ENCODE measurements at places on chromosomes 6 and 20.
A peak's percentile ranks its signal among the peaks of the same experiment; 100 is the strongest.

DNA sequence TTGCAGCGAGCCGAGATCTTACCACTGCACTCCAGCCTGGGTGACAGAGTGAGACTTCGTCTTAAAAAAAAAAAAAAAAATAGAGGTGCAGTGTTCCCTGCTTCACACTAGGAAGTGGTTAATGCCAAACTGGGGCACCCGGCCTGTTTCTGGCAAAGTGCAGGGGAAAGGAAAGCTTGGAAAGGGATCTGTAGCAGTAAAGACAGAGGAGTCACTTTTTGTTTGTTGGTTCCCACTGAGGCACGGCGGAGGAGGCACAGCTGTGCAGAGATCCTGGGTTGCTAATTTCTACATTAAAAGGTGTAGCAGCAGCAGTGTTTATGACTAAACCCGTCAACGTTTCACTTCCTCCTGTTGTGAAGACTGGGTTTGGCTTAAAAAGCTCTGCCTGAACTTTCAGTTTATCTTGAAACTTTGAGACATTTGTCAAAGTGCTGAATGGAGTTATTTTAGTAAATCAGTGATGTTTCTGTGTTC lies 125.6 kb downstream of the CARMIL1 start:
- no peak for DNase-seq

DNA sequence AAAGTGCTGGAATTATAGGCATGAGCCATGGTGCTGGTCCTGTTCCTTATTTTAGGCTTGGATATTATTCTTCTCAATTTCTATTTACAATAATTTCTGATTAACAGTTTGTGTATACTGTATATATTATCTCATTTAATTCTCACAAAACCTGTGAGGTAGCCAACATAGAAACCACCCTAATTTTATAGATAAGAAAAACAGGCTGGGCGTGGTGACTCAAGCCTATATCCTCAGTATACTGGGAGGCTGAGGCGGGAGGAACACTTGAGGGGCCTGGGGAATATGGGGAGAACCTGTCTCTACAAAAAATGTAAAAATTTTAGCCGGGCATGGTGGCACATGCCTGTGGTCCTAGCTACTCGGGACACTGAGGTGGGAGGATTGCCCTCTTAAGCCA lies 3.8 kb upstream of the AFG1L start:
- no peak for DNase-seq

DNA sequence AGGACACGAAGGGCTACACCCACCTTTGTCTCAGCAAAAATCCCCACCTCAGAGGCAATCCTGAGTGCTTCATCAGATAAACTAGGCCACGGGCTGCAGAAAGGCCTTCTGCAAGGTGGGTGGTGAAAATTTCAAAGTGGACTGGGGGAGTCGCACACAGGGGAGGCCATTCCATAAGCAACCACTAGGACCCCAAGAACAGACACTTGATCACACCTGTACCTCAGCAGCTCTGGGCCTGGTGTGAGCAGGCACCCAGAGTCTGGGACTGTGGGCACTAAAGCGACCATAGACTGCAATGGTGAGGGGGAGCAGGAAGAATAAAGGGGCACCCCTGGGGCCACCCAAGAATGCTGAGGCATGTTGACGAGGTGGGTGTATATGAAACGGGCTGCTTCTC lies 52.6 kb downstream of the SERAC1 start:
- DNase-seq = no peak

DNA sequence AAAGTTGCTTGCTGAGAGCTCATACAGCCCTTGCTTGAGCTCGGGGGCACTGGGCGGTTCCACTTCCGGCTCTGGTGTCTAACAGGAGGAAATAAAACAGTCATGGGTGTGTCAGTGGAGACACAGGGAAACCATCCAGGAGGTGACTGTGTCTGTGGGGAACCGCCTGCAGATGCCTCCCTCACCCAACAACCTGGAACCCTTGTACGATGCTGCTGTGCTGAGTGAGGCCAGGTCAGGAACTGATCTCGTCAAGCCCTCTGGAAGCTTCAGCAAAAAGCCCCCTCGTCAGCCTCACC lies 15.5 kb downstream of the TXNDC5 start:
- DNase-seq = no peak

GRCh38 chr6:148491638-148492251 lies 149.1 kb downstream of the SASH1 start:
- no peak for DNase-seq

DNA sequence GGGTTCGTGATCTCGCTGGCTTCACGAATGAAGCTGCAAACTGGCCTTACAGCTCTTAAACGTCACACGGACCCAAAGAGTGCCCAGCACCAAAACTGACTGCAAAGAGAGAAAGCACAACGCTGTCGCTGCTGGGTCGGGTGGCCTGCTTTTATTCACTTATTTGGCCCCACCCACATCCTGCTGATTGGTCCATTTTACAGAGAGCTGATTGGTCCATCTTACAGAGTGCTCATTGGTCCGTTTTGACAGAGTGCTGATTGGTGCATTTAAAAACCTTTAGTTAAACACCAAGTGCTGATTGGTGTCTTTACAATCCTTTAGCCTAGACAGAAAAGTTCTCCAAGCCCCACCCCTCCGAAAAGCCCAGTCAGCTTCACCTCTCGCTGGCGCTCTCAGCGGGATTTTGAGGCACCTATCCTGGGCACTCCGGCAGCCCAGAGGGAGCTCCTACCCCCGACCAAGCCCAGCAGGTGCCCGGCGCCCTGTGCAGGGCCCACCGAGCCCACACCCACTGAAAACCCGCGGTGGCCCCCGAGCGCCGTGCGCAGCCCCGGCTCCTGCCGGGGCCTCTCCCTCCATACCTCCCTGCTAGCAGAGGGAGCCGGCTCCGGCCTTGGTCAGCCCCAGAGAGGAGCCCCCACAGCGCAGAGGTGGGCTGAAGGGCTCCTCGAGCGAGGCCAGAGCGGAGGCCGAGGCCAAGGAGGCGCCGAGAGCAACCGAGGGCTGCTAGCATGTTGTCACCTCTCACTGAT lies 40.0 kb upstream of the SMAP1 start:
- no peak for DNase-seq

DNA sequence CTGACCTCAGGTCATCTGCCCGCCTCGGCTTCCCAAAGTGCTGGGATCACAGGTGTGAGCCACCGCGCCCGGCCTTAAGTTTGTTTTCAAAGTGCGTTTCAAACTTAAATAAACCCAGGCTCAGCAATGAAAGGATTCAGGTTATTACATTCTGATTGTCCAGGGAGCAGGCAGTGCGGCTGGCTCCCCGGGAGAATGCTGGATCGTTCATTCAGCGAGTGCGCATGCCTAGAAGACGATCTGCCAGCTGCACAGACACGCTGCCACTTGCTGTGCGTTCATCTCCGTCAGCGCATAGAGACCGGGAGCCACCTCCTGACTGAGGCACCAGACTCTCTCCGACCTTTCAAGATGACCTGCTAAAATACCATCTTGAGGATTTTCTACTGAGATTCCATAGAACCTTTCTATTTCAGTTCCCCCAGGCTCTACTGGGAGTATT lies 163.9 kb upstream of the ZNF217 start:
- no peak for DNase-seq

GRCh38 chr6:35091346-35092083 lies 49.6 kb downstream of the TCP11 start:
- no peak for DNase-seq

DNA sequence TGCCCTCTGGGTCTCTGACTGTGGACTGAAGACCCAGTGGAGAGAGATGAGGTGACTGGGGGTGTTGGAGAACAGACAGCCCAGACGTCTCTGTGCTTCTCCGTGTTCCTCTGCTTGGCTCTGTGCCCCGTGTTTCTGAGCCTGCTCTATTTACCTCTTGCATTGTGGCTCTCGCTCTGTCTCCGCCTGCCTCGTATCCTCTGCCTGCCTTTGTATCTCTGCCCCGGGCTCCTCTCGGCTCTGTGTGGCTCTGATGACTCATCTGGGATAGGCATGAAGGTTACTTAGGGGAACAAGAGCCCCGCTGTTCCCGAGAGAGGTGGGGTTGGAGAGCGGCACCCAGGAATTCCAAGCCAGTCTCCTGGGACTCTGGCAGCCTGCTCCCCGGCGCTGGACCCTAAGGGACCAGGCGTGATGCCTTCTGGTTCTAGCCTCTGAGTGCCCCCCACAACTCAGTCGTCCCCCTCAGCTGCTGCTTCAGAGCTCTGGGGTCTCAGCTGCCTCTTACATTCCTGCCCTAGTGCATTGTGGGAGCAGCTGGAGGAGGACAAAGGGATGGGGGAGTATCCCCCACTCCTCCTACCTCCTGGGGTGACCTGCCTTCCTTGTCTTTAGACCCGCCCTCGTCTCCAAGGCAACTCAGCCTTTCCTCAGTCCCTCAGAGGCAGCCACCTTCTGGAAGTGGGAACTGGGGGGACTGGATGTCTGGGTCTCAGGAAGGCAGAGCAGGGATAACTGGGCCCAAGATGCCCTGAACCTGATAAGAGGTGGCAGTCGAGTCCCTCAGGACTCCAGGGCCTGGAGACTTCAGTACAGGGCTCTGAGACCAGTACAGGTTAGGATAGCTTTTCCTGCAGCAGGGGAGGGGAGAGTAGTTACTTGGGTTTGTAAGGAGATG lies 1.9 kb downstream of the DDR1 start:
- peak; percentile 50 for DNase-seq

GRCh38 chr6:99151634-99152346 lies 197.7 kb downstream of the FAXC start:
- DNase-seq = no peak

DNA sequence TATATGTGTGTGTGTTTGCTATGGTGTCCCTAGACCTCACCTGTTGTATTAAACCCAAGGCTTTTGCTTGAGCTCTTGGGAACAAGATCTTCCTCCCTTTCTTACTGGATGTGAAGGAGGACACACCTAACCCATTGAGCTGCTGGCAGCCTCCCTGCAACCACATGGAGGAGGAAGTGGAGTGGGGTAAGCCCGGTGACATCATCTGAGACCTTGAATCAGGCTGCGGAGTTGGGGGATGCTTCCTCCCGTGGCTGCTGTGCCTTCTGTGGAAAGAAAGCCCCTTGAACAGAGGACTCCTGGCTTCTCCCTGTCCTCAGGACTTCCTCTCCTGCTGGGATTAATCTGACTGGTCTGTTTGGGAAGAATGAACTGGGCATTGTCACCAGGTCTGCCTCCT lies 3.3 kb downstream of the CST11 start:
- no peak for DNase-seq

DNA sequence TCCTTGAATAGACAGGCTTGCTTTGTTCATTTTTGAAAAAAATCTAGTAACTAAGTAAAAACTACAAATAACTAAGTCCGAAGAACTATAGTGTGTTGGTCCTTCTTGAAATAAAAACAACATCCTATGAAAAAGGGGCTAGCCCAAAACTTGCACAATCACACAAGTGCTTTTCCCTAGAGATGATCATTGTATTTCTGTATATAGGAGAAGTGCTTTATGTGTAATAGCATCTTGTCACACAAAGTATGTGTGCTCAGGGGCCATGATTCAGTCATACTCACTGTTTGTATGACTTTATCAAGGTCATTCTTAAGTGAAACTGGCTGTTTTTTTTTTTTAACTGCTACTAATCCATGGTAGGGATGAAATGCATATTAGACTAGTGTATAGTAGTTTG lies 179.8 kb downstream of the DTNBP1 start:
- no peak for DNase-seq

- DNase-seq = no peak
Observed at GRCh38 chr6:5813625-5814027, 193.1 kb downstream of the NRN1 start.

DNA sequence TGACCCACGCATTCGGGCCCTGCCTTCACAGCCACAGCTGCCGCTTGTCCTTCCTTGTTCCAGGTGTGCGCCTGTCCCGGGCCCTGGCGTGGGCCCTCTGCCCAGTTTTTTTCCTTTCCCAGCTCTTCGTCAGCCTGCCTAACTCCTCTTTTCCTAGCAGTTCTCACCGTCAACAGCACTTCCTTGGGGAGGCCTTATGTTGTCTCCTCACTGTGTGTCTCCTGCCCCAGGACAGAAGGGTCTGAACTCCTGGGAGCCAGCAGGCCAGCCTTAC lies 71.8 kb downstream of the CDS2 start:
- no peak for DNase-seq

- no peak for DNase-seq
Observed at GRCh38 chr20:45765307-45765875, 26.3 kb downstream of the WFDC3 start.

GRCh38 chr6:113451049-113451448 lies 406.1 kb upstream of the MARCKS start:
- DNase-seq = no peak

DNA sequence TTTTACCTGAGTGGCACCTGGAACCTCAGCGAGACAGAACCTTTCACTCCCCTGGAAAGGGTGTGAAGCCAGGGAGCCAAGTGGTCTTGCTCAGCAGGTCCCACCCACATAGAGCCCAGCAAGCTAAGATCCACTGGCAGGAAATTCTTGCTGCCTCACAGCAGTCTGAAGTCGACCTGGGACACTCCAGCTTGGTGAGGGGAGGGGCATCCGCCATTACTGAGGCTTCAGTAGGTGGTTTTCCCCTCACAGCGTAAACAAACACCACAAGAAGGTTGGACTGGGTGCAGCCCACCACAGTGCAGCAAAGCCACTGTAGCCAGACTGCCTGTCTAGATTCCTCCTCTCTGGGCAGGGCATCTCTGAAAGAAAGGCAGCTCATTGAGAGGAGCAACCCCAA lies 134.7 kb upstream of the RSPO3 start:
- DNase-seq = no peak

DNA sequence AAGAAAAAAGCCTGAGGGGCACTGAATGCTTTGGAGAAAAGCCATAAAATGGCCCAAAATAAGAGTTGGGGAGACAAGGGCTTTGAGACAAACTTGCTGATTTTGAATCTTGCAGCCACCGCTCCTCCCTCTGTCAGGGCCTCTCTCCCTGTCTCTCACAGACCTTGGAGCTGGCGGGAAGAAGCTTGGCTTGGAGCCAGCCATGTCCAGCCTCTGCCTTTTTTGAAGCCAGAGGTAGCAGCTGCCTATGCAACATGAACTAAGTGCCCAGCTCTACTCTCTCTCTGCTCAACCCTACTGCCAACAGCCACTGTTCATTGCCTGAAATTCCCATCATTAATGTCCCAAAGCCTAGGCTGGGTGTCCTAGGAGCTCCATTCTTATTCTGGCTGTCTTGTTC lies 63.7 kb upstream of the CTNNBL1 start:
- no peak for DNase-seq

GRCh38 chr6:43887906-43888683 lies 118.1 kb downstream of the VEGFA start:
- no peak for DNase-seq

DNA sequence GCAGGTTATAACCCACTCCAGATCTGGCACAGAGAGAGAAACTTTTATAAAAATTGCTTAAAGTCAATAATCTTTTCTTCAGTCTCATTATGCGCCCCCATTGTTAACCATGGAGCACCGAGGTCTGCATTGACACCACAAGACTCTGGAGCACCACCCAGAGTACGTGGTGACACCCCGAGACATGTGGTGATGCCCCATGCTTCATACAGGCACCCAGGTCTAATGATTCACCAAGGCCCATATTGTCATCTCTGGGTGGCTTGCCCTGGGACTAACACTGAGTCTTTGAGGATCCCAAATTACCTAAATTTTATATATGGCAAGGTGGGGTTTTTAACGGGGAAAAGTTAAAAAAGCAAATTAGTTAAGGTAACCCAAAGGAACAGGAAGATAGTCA lies 31.1 kb downstream of the CD109 start:
- no peak for DNase-seq

Data from tibial artery (tissue), 4 donors.